Lower lobe of right lung (tissue), 2 donors: ENCODE measurements at places on chromosomes 4 and X.
A peak's percentile ranks its signal among the peaks of the same experiment; 100 is the strongest.

GRCh38 chrX:15418041-15418706 is 34.0 kb upstream of the VEGFD start:
- no peak for DNase-seq

- DNase-seq = no peak
Observed at GRCh38 chr4:53576676-53577372, 14.5 kb downstream of the LNX1 start.

DNA sequence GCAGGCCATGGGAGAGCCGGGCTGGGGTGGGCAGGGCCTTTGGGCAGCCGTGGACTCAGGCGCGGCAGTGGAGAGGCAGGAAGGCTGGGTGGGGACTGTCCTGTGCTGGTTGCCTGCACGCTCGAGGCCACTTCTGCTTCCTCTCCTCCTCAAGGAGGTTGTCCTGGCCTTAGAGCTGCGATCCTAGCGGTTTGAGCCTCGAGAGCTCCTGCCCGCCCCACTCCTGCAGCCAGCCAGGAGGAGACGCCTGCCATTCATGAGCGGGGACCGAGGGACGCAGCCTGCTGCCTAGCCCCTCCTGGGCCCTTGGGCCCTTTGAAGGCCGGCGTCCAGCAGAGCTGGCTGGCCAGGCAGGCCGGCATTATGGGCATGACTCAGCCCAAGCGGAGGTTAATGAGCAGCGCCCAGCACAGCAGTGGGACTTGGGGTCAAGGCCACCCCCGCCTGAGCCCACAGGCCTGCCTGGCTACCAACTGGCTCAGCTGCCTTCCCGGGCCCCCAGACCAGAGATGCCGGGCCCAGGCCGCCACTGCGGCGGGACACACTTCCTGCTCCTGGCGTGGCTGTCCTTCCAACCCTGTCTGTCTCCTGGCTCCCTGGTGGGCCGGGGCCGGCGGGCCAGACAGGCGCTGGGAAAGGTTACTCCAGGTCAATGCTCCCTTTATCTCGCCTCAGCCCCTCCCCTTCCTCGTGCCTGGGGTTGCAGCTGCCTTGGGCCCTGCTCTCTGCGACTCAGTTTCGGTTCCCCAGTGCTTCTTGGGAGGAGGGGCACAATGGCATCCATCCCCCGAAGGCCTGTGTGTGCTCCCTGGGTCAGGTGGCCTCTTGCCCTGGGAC is 1.8 kb downstream of the ABCD1 start:
- peak; percentile 83 for DNase-seq

DNA sequence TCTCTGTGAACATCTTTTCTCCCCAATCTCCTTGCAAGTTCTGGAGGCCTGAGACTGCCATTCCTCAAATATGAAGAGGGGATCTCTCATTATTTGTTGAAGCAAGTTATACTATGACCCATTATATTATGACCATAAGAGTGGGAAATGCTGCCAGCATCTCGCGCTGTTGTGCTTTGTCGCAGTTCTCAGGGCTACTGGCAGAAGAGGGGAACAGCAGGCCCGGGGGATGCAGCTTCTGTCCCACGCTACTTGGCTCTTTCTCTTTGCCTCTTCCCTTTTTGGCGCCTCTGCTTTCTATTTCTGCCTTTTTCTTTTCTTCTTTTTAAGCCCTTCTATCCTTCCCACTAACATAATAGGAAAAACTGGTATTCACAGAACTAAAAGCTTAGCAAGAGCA is 64.2 kb downstream of the GEMIN8 start:
- DNase-seq = no peak

- DNase-seq = no peak
Observed at GRCh38 chr4:59091146-59092142, 1981.3 kb upstream of the IGFBP7 start.

DNA sequence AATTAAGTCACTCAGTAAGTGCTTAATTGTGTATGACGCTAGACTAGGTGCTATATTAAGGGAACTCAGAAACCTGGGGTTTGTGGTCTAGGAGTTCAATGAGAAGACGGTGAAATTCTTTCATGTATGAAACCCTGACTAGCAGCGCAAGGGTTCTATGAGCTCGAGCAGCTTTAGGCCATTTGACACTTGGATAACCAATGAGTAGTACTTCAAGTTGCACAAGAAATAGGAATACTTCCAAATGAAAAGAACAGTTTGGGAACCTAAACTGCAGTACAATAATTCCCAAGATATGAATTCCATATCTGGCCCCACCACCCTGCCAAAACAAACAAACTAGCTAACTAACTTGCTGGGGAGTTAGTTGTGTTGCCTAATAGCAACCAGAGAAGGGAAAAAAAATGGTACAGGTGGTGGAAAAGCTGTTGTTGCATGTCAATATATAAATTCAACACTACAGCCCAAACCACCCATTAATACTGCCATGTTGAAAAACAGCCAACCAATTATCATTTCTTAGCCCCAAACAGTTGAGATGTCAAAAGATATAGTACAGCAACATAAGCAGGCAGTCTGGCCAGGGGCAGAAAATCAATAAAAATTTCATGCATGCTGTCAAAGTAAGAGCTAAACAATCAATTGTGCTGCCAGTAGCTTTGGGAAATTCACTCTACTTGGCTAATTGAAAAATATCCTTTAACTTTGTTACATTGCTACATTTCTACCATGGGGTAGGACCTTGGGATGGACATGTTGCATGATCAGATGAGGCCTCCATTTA is 54.6 kb upstream of the MCF2 start:
- no peak for DNase-seq

- DNase-seq = no peak
Observed at GRCh38 chr4:70138751-70139150, 15.3 kb upstream of the PRR27 start.

- DNase-seq = no peak
Observed at GRCh38 chr4:112616984-112617383, 19.7 kb downstream of the ZGRF1 start.

DNA sequence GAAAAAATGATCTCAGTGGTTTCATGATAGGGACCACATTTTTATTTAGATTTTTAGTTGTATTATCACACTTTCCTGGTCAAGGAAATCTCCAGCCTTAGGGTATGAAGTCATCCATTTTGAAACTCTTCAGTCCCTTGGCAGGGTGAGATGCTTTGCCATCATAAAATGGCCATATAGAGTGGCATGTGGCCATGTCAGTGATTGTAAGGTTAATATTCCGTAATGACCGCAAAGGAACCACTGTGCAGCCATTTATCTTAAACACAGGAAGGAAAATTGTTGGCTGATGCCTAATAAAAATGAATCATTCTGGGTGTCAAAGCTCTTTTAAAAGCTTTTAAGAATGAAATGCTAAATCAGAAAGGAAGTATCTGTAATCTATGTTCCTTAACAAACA is 35.6 kb downstream of the COMMD8 start:
- no peak for DNase-seq

DNA sequence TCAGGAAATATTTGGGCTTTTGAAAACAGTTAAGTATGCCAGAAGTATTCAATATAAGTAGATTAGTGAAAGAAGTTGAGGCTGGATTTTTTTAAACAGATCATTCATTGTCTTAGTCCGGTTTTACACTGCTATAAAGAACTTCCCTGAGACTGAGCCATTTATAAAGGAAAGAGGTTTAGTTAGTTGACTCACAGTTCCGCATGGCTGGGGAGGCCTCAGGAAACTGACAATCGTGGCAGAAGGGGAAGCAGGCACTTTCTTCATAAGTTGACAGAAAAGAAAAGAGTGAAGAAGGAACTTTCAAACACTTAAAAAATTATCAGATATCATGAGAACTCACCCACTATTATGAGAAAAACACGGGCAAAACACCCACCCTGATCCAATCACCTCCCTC is 31.1 kb upstream of the CYLC1 start:
- DNase-seq = no peak

DNA sequence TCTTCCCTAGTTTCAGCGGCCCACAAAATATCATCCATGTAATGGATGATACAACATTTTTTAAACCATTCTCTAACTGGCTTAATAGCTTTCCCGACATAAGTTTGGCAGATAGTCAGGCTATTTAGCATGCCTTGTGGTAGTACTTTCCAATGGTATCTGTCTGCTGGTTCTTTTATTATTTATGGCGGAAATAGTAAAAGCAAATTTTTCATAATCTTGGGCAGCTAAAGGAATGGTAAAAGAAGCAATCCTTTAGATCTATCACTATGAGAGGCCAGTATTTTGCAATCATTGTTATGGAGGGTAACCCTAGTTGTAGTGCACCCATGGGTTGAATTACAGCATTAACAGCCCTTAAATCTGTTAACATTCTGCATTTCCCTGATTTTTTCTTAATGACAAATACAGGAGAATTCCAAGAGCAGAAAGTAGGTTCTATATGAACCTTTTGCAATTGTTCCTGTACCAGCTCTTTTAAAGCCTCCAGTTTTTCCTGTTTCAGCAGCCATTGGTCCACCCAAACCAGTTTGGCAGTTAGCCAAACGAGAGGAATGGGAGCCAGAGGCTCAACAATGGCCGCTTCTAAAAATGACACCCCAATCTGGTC is 14.3 kb upstream of the HSD17B11 start:
- DNase-seq = no peak

- DNase-seq = no peak
Observed at GRCh38 chr4:16993956-16994840, 95.8 kb upstream of the LDB2 start.

GRCh38 chr4:143699331-143700045 is 987 bp downstream of the FREM3 start:
- no peak for DNase-seq

DNA sequence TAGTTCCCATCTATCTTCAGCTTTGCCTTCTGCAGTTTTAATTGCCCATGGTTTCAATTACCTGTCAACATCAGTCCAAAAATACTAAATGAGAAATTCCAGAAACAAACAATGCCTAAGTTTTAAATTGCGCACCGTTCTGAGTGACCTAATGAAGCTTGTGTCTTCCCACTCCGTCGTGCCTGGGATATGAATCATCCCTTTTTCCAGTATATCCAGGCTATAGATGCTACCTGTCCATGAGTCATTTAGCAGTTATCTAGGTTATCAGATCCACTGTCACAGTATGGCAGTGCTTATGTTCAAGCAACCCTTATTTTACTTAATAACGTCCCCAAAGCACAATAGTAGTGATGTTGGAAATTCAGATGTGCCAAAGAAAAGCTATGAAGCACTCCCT is 363.6 kb upstream of the FAM241A start:
- DNase-seq = no peak

GRCh38 chr4:125714845-125715244 is 400.1 kb downstream of the FAT4 start:
- DNase-seq = no peak

- no peak for DNase-seq
Observed at GRCh38 chr4:123050018-123050417, 127.6 kb upstream of the NUDT6 start.

- no peak for DNase-seq
Observed at GRCh38 chrX:12002876-12003275, 135.4 kb upstream of the FRMPD4 start.

- DNase-seq = no peak
Observed at GRCh38 chrX:106707771-106708454, 18.6 kb upstream of the RNF128 start.

GRCh38 chr4:187666034-187666433 is 329.5 kb upstream of the ZFP42 start:
- DNase-seq = no peak

DNA sequence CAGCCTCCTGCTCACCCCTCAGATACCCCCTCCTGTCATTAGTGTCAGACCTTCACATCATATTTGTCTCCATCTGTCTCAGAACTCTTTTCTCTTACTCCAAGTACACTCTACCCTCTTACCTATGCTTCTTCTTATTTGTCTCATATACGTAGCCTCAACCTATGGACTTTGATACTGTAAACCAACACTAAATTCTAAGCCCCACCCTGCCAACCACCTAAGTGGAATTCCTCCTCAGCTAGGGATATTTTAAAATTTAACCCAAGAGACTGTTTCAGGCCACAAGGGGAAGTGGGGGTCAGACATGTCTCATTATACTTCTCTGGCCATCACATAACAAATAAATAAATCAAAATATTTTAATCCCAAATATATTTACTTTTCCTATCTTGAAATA is 778.1 kb upstream of the GRID2 start:
- DNase-seq = no peak

GRCh38 chrX:150507251-150507856 is 61.1 kb upstream of the MTM1 start:
- DNase-seq = peak; percentile 45

- no peak for DNase-seq
Observed at GRCh38 chrX:132622130-132622529, 133.3 kb upstream of the MBNL3 start.

GRCh38 chr4:1998296-1998695 is 10.5 kb downstream of the NELFA start:
- no peak for DNase-seq

- no peak for DNase-seq
Observed at GRCh38 chrX:134632355-134632754, 25.9 kb downstream of the PLAC1 start.

DNA sequence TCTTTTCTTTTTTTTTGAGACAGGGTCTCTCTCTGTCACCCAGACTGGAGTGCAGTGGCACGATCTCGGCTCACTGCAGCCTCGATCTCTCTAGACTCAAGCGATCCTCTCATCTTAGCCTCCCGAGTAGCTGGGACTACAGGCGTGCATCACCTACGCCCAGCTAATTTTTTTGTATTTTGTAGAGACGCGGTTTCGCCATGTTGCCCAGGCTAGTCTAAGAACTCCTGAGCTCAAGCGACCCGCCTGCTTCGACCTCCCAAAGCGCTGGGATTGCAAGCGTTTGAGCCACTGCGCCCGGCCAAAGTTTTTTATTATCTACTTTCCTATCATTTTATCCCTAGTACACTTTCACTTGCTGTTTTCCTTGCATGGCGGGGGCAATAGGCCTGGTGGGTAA is 1.4 kb downstream of the UBA6 start:
- no peak for DNase-seq

DNA sequence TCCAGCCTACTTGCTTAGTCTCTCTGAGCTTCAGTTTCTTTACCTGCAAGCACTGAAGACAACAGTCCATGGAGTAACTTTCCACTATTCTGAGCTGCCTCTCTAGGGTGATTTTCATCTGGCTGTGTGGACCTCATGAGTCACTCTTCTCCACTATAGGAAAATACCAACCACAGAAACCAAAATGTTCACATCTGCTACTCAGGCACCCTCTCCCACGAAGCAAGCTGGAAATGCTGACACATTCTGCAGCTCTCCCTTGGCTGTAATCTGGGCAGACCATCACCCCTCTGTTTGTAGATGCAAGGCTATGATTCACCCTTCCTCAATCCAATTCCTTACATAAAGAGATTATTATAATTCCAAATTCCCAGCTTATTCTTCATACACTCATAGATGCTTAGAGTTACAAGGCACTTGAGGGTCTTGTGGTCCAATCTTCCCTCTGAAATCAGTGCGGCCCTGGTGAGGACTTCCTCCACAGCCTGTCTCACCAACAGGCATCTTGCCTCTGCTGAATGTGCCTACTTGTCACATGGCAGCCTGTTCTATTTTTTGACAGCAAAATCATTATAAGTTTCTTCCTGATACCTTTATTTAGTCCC is 97.0 kb upstream of the LNX1 start:
- DNase-seq = no peak

DNA sequence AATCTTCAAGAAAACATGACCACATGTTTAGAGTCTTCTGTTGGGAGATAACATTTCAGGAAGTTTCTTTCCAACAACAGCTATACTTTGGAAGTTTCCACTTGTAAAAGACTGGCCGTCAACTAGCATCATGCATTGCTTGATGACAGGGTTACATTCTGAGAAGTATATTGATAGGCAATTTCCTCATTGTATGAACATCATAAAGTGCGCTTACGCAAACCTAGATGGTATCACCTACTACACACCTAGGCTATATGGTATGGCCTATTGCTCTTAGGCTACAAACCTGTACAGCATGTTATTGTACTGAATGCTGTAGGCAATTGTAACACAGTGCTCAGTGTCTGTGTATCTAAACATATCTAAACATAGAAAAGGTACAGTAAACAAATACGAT is 25.4 kb upstream of the CD40LG start:
- no peak for DNase-seq

GRCh38 chrX:137982472-137983172 is 416.7 kb downstream of the ZIC3 start:
- no peak for DNase-seq
